Mesenteric fat pad (tissue), 1 donor: ENCODE measurements at places on chromosomes 13 and 19. TPM values are rescaled to one million over a fixed set of nuclear protein-coding genes. Genes with fewer than 3 reads are reported as not detected.

SPART gene
- 101 TPM for total RNA-seq

WIZ gene
- total RNA-seq: 37.6 TPM

SPATA13 gene
- total RNA-seq: 11.6 TPM

KRTDAP gene
- not detected for total RNA-seq

ZNF772 gene
- 7.6 TPM for total RNA-seq

ZNF578 gene
- total RNA-seq: 1.5 TPM

GPI gene
- total RNA-seq: 426 TPM

ACP4 gene
- not detected for total RNA-seq

ZNF823 gene
- total RNA-seq: 6.8 TPM

RNF113B gene
- total RNA-seq: not detected

CLDND2 gene
- total RNA-seq: 4.4 TPM

CRB3 gene
- not detected for total RNA-seq

PLIN4 gene
- total RNA-seq: 2,078 TPM

C3 gene
- total RNA-seq: 1,009 TPM

LMTK3 gene
- 0.45 TPM for total RNA-seq

NLRP11 gene
- total RNA-seq: not detected

PGLYRP1 gene
- total RNA-seq: 1.6 TPM

SSC5D gene
- total RNA-seq: 13.9 TPM

CFAP97D2 gene
- not detected for total RNA-seq

SUPT20H gene
- total RNA-seq: 33.3 TPM

CEACAM5 gene
- total RNA-seq: 0.35 TPM

SIGLEC8 gene
- total RNA-seq: 0.39 TPM

LHFPL6 gene
- 112 TPM for total RNA-seq

CAPS gene
- 4.4 TPM for total RNA-seq

FBN3 gene
- not detected for total RNA-seq

RFPL4AL1 gene
- total RNA-seq: not detected

FOXO1 gene
- total RNA-seq: 120 TPM

APOC1 gene
- 32.3 TPM for total RNA-seq

SPTBN4 gene
- total RNA-seq: 6.1 TPM

FGF21 gene
- total RNA-seq: not detected

HRC gene
- 1.3 TPM for total RNA-seq

MEIOSIN gene
- total RNA-seq: not detected

DIAPH3 gene
- 0.26 TPM for total RNA-seq

LGALS7 gene
- total RNA-seq: not detected

ZIM2 gene
- 0.87 TPM for total RNA-seq

CATSPERD gene
- total RNA-seq: not detected

BICRA gene
- total RNA-seq: 14.5 TPM

LYPD5 gene
- 2.0 TPM for total RNA-seq

NBEA gene
- 3.7 TPM for total RNA-seq

CGB2 gene
- not detected for total RNA-seq

TMEM147 gene
- 86.8 TPM for total RNA-seq

SHISA2 gene
- total RNA-seq: 1.1 TPM

GRIK5 gene
- total RNA-seq: 0.80 TPM

PLEKHF1 gene
- total RNA-seq: 9.1 TPM

PCDH9 gene
- 4.2 TPM for total RNA-seq

SELENOV gene
- total RNA-seq: not detected

KLK14 gene
- not detected for total RNA-seq

TIMM50 gene
- 58.4 TPM for total RNA-seq

ZFR2 gene
- total RNA-seq: not detected

VSTM1 gene
- total RNA-seq: not detected

LYPD3 gene
- 3.0 TPM for total RNA-seq

NLRP5 gene
- total RNA-seq: not detected
